Activated naive CD8-positive, alpha-beta T cell treated with anti-CD3 and anti-CD28 coated beads, Interleukin-2, amount 10 ng/mL, durations not matched to agents 7 days and 5 days (primary cell): ENCODE measurements at places on chromosomes 7 and 10. TPM values are rescaled to one million over a fixed set of nuclear protein-coding genes. Genes with fewer than 3 reads are reported as not detected.

Gene WASHC2C
- total RNA-seq = 44.7 TPM

GRCh38 chr7:146926841-146927240 lies 810.2 kb downstream of the CNTNAP2 start:
- no peaks in the 10 kb centered on the region for H3K36me3 ChIP-seq
- H3K27ac ChIP-seq = no peak overlapping the region
- H3K4me1 ChIP-seq = no peaks in the 10 kb centered on the region
- H3K27me3 ChIP-seq = no peaks in the 10 kb centered on the region

GRCh38 chr7:78514634-78515033 lies 716.1 kb downstream of the PHTF2 start:
- H3K36me3 ChIP-seq = no peaks in the 10 kb centered on the region
- no peaks in the 10 kb centered on the region for H3K4me1 ChIP-seq
- no peaks in the 10 kb centered on the region for H3K27me3 ChIP-seq
- DNase-seq = no peak

DNA sequence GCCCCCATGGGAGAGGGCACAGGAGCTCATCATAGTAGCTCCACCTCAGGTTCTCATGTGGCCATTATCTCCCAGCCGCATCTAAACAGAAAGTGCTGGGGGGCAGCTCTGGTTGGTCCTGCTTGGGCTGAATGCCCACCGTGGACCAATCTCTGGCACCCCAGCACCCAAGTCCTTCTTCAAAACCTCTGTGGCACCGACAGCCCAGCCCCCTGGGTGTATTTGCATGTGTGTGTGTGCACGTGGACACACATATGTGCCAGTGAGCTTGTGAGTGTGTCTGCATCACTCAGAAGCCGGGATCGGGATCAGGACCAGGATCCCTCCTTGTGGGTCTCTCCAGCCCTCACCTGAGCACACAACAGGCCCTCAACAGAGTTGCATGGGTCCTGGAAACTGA lies 68.2 kb downstream of the ALOX5 start:
- no peaks in the 10 kb centered on the region for H3K27me3 ChIP-seq
- H3K36me3 ChIP-seq = peaks cover 4% of the 10 kb centered on the region
- peak overlapping the region; percentile 21 for H3K27ac ChIP-seq
- peaks cover 12% of the 10 kb centered on the region for H3K4me1 ChIP-seq

- H3K4me1 ChIP-seq = no peaks in the 10 kb centered on the region
- no peaks in the 10 kb centered on the region for H3K36me3 ChIP-seq
- no peak for DNase-seq
- no peak overlapping the region for H3K4me3 ChIP-seq
Measured at GRCh38 chr7:94314413-94315410, 80.0 kb upstream of the COL1A2 start.
